ENCODE measurements at places on chromosomes 4 and X. TPM values are rescaled to one million over a fixed set of nuclear protein-coding genes. Genes with fewer than 3 reads are reported as not detected.

- no peak for DNase-seq
Observed at GRCh38 chr4:7252510-7253340, 60.4 kb downstream of the SORCS2 start.

GRCh38 chr4:80196259-80196921 is 913 bp upstream of the PRDM8 start:
- DNase-seq: no peak

GRCh38 chr4:151408630-151409469 is at the start of gene FHIP1A:
Gene FHIP1A (plus strand): TSS chr4:151409176. CDS start chr4:151566260, 157,084 bp downstream.
- DNase-seq: peak; percentile 70

Gene PCSK1N
- polyA plus RNA-seq: 0.86 TPM

DNA sequence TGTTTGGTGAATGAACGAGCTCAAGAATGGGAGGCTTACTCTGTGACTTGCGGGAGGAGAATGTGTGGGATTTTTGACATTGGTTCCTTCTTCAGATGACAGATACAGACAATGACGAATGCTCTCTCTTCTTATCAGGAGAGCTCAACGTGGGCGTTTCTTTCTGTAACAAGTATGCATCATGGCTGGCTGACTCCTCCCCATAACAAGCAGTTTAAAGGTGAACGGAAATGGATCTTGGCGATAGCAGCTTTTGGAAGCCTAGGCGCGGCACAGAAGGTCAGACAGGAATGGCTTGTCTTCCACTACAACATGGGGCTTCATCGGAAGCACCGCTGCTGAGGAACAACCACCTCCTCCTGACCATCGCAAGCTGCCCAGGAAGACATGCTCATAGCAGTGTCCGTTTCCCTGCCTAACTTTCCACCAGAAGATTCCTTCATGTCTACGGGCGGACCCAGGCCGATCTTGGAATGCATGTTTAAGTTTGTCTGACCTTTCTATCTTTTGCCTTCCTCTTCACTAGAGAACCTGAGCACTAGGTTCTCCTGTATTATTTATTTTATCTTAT is 18.3 kb upstream of the ACSL1 start:
- no peak for DNase-seq

Gene MFAP3L
- 1.4 TPM for polyA plus RNA-seq

DNA sequence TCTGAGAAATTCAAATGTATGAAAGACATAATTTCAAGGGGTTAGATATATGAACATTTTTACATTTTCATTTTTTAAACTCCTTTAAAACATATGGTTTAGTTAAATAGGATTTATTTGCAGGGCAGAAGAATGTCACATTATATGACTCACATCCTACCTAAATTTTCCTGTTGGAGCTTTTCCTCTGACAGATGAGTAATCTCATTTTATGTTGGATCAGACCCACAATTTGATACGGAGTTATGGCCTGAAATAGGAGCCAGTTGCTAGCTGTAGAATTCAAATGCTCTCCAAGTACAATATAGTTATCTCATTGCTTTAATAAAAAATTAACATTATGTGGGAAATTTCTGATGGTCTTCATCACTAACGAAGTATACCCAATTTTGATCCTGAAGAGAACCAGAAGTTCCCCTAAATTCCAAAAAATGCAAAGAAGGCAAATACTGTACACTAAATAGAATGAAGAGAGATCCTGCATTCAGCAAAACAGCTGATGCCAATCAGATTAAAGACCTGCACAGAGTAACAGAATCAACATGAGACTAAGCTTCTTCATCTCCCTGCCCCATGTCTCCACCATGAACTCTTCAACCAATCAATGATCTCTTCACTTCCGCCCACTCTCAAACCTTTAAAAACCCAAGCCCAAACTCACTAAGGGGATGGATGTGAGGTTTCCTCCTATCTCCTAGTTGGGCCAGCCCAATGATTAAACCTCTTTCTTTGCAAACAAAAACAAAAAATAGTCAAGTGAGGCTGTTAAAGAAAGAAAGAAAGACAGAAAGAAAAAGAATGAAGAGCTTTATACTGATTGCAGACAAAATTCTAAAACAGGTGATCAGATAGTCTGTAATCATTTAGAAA is 10.9 kb upstream of the EXOSC9 start:
- DNase-seq: peak; percentile 69

DNA sequence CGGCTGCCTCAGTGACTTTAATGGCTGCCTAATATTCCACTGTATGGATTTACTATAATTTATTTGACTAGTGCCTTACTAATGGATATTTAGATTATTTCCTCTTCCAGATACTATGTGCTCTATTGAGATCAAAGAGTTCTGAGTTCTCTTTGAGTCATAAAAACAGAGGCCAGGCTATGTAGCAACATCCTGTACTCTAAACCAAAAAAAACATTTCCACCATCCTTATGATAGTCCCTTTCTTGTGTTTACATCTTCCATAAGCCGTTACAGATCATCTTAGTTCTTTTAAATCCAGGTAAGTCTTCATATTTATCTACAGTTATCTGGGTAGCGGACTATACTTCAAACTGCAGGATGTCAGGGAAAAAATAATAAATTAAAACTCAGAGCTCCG is 56.6 kb upstream of the TMEM184C start:
- DNase-seq: no peak

Gene IBSP
- polyA plus RNA-seq: not detected

DNA sequence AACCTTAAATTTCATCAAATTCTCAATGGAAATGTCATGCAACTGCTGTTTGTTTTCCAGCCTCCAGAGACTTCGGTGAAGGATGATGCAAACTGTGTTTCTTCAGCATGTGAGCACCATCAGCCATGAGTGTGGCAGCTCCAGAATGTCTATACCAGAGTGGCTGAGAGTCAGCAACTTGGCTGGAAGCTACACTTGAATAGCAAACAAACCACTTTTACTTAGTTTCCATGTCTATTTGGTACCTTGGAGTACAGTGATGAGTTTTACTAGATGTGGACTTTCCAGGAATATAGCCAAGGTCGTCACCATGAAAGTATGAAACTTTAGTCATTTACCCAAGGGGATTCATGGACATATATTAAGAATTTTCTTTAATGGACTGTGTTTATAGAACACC is 4.3 kb upstream of the IL21 start:
- no peak for DNase-seq

- DNase-seq: no peak
Observed at GRCh38 chr4:4247696-4248028, 361 bp downstream of the TMEM128 start.

GRCh38 chr4:133320576-133321170 is 171.6 kb downstream of the PCDH10 start:
- peak; percentile 36 for DNase-seq

GRCh38 chr4:94228493-94229216 is 21.0 kb downstream of the SMARCAD1 start:
- DNase-seq: no peak

DNA sequence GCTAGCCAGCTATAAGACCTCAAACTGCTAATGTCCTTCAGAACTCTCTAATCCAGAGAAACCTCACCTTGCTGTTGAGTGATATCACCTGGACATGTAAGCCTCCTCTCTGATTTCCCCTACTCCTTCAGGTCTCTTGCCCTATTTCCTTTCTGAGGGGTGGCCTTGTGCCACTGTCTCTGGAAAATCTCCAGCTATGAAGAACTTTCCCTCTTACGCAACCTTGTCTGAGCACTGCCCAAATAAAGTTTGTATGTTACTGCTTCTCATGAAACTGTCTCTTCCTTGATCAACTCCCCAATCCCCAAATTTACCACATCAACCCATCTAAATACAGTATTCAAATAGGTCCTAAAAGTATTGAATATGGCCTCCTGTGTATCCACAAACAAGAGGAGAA is 53.5 kb upstream of the VEGFD start:
- DNase-seq: no peak

All from foreskin keratinocyte (primary cell).